ENCODE measurements at places on chromosomes 2 and 18. TPM values are rescaled to one million over a fixed set of nuclear protein-coding genes. Genes with fewer than 3 reads are reported as not detected.

- DNase-seq, result no peak
These were observed 14.8 kb upstream of the ZAP70 start for GRCh38 chr2:97698530-97698929.

- no peak for DNase-seq
These were observed 91.1 kb downstream of the RBMS1 start for GRCh38 chr2:160402501-160402900.

Gene SLC4A5
- 1.8 TPM for total RNA-seq

Gene PXDN
- 29.6 TPM for total RNA-seq

DNA sequence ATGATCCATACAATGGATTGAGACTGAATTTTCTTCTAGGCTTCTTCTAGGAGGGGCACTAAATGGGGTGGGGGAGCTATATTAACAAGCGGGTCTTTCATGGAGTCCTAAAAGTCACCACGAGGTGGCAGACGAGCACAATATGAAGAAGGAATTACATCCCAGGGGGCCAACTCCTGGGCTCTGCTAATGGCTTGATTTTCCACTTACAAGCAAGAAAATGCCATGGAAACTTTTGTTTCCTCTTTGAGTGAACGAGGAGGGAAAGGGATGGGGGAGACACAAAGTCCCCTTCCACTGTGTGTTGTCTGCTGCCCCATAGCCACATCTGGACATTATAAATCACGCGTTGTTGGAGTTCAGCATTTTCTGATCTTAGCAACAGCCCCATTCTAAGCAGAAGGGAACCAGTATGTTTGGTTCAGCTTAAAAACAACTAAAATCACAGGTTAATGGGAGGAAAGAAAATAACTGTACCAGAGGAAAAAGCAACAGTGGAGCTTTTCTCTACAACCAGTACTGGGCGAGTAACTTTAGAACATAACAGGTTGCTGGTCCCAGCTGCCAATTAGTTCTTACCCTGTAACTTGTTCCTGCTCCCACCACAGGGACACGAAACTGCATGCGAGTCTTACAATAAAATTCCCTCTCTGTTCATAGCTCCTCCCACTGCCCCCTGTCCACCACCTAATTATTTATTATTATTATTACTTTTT is 285.0 kb upstream of the PARD3B start:
- DNase-seq, result peak; percentile 76

DNA sequence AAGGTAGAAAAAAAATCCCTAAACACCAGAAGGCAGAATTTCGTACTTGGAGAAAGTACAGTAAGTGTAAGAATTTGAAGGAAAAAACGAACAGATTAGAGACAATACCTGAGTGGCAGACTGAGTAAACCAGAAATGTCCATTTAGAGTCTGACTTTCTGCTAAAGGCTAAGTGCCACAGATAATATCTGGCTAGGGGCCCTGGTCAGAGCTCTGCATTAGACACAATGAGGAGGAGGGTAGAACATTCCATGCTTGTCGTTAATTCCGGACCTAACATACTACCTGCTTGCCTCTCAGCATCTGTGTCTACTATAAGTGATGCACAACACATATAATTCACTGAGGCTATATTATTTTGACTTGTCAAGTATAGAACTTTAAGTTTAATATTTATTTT is 18.1 kb downstream of the SEPTIN10 start:
- no peak for DNase-seq

- DNase-seq, result no peak
These were observed 78.8 kb upstream of the TFCP2L1 start for GRCh38 chr2:121363632-121364420.

DNA sequence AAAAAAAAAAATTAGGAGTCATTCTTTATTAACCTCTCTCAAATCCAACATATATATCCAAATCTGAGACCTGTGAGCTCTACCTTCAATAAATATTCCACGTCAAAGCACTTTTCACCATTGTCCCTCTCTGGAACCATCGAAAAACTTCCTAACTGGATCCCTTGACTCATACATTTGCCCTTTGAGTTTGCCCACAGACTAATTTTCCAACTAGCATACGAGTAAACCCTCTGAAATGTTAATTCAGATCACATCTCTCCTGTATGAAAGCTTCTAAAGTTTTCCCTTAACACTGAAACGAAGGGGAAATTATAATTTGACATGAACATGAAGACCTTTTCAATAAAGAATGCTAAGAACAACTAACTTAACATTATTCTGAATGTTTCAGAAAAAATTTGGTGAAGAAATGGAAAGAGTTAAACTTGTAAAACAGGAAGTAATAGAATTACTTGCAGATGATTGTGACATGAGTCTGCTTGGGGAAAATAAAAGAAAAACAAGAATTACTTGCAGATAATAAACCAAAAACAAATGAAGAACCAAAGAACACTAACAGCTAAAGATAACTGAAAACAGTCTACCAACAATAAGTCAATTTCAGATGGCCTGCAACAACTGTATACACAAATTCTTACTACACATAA is 110.6 kb downstream of the C2orf74 start:
- DNase-seq, result no peak

Gene ERFE
- total RNA-seq, result not detected

Gene ANKRD23
- total RNA-seq, result 20.8 TPM

DNA sequence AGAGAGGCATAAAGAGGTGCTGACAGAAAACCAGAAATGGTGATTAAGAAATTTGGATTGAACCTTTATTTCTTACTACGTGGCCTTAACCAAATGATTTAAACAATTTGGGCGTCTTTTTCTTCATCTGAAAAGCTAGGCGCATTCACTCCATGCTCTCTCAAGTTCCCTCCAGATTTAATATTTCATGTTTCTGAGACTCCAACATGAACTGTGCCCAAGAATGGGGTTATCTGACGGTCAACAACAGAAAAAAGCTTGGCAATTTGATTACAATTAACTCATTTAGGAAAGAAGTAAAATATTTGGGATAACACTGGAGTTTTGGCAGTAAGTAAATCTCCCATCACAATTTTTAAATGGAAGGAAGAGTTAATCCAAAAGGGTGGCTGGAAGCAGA is 345.4 kb downstream of the ARHGAP15 start:
- DNase-seq, result no peak

Gene MYCN
- total RNA-seq, result 0.14 TPM

Gene LNPK
- total RNA-seq, result 33.0 TPM

Gene MALL
- total RNA-seq, result 17.4 TPM

GRCh38 chr2:104866883-104867812 is 13.2 kb downstream of the POU3F3 start:
- no peak for DNase-seq

Gene SGPP2
- total RNA-seq, result 0.54 TPM

DNA sequence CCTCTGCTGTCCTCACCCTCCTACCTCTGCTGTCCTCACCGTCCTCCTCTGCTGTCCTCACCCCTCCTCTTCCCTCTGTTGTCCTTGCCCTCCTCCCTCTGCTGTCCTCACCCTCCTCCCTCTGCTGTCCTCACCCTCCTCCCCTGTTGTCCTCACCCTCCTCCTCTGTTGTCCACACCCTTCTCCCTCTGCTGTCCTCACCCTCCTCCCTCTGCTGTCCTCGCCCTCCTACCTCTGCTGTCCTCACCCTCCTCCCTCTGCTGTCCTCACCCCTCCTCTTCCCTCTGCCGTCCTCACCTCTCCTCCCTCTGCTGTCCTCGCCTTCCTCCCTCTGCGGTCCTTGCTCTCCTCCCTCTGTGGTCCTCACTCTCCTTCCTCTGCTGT is 11.8 kb downstream of the GAD1 start:
- DNase-seq, result no peak

DNA sequence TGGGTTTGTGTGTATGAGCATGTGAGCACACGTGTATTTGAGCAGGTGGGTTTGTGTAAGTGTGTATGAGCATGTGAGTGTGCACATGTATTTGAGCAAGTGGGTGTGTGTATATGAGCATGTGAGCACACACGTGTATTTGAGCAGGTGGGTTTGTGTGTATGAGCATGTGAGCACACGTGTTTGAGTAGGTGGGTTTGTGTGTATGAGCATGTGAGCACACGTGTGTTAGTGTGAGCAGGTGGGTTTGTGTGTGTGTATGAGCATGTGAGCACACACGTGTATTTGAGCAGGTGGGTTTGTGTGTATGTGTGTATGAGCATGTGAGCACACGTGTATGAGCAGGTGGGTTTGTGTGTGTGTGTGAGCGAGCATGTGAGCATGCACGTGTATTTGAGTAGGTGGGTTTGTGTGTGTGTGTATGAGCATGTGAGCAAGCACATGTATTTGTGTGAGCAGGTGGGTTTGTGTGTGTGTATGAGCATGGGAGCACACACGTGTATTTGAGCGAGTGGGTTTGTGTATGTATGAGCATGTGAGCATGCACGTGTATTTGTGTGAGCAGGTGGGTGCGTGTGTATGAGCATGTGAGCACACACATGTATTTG is 169.7 kb downstream of the TWIST2 start:
- no peak for DNase-seq

DNA sequence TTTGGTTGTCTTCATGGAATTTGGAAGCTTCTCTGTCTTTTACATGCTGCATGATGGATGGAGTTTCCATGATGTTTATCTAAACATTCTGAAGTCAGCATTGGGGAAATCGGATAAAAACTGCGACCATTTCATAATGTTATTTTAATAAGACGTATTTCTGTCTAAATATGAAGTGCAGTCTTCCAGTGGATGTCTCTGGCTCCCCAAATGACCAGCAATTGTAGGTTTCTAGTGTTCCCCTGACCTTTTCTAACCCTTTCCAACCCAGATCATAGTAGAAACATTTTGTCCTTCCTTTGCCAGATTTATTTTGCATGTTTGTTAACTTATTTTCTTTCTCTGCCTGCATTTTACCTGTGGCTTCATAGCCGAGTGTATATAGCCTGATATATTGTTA is 559.3 kb downstream of the ADCYAP1 start:
- no peak for DNase-seq

- DNase-seq, result no peak
These were observed 228.6 kb downstream of the TNS1 start for GRCh38 chr2:217774232-217774631.

Gene YWHAQ
- total RNA-seq, result 161 TPM

Gene EMILIN2
- total RNA-seq, result 35.9 TPM

Gene SLC9A4
- not detected for total RNA-seq

Gene CRYBA2
- not detected for total RNA-seq

Measured in heart right ventricle (tissue), 16 donors.